ENCODE measurements at places on chromosomes 7 and 10.

- peak; percentile 44 for DNase-seq
These were observed 189.2 kb upstream of the PODXL start for GRCh38 chr7:131745390-131746248.

DNA sequence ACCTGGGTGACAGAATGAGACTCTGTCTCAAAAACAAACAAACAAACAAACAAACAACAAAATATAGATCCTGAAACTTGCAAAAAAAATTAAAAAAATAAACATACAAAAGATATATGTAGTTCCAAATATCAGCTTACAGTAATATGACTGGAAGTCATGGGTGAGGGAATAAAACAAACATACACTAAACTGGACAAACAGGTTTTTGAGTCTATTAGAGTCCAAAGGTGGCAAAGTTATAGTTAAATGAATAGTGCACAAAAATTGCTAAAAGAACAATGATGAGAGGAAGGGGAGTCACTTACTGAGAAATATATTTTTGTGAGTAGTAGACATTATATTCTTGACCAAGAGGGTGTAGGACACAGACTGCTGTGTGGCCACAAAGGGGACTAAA is 16.7 kb upstream of the RSBN1L start:
- DNase-seq = no peak

DNA sequence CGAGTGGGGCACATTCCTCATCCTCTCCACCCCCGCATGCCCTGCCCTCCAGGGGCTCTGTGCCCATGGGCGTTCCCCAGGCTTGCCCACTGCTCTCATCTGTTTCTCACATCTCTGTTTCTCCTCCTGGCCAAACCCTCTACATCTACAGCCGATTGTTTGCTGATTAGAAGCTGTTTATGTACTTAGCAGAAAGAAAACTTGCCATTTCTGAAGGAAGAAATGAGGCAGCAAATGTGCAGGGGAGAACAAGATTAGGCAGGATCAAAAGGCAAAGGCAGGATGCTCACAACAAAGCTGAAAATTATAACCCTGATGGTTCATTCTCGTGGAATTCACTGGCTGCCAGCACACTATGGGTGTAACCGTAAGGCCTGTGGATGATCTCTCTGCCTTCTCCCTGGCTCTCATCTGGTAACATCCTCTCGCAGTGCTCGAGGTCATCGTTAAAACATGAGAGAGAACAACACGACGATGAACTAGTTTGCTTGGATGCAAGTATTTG is 111.6 kb upstream of the KLF14 start:
- DNase-seq = peak; percentile 94

DNA sequence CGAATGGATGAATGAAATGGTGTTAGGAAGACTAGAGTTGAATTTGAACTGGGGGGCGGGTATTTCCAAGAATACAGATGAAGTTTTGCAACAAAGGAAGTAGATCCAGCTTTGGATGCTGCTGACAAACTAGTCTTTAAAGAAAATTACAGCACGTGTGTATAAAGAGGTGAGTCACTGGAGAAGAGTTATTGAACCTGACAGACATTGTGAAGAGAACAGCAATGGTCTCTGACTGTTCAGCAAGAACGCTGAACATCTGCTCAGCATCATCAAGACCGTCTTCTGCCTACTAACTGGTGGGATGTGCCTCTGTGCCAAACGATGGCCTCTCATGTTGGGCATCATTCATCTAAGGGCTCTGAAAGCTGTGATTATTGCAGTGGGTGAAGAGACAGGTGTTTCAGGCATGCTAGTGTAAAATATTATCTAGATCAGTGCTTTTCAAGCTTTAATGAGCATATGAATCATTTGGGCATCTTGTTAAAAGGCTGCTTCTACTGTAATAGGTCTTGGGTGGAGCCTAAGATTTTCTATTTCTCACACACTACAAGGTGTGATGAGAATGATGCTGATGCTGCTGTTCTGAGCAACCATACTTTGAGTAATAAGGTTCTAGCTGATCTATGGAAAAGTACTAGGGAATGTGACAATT is 291.3 kb downstream of the PTEN start:
- peak; percentile 87 for DNase-seq

DNA sequence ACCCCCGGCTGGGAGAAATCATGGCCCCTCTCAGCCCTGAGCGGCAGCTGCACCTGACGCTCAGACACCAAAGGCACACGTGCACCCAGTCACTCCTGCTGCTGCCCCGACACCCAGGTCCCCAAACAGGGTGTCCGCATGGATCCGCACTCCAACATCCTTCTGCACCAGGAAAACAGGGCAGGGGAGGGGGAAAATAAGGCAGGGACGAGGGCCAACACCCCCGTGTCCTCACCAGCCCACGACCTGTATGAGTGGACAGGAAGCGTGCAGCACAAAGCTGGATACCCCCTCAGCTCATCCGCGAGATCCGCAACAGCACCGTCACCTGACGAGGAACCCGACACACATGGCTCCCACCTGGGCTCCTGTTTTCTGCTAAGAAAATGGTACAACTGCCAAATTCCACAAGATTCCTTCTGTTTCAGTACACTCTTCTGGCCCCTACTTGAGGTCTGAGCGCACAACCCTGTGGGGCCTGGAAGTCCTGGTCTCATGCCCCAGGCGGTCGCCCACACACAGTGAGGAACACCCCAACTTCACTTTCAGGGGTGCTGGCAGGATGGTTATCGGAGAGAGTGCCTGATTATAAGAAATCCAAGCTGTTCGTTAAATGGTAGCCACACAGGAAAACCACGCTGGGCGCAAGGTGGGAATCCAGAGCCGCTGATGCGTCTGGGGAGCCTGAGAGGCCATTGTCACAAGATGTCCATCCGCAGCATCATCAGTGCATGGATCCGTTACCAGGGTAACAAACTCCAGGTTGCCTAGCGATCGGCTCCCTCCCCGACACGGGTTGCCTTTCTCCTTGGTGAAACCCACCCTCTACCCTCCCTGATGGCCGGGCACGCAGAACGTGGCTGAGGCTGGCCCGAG is 63.6 kb downstream of the ZRANB1 start:
- DNase-seq = no peak

DNA sequence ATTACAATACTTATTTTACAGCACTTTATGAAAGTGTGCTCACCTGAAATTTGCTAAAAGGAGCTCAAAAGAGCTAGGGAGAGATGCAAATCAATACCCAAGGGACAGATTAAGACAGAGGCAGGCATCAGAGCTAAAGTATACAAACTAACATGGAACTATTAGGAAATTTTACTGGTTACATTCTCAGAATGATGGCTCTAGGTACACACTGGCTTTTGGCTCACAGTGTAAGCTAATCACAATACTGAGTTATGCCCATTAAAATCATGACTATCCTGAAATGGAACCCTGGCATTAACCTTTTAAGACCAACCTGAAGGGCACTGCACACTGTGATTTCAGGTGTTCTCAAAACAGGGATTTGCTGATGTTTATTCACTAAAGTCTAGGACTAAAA is 98.1 kb downstream of the NT5C2 start:
- DNase-seq = no peak

DNA sequence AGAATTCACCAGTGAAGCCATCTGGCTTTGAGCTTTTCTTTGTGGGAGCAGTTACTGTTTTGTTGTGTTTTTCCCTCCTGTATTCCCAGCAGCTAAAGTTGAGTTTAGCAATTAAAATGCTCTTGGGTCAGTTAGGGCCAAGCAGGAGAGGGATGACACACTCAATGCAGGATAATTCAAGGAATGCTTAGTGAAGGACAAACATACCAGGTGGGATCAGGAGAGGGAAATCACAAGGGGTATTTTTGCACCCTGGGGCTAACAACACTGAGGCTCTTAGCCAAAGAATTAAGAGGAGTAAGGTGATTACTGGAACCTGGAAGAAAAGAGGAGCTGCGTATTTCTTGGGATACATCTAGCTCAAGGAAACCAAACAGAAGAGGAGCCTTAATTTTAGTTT is 82.4 kb upstream of the KCND2 start:
- no peak for DNase-seq

DNA sequence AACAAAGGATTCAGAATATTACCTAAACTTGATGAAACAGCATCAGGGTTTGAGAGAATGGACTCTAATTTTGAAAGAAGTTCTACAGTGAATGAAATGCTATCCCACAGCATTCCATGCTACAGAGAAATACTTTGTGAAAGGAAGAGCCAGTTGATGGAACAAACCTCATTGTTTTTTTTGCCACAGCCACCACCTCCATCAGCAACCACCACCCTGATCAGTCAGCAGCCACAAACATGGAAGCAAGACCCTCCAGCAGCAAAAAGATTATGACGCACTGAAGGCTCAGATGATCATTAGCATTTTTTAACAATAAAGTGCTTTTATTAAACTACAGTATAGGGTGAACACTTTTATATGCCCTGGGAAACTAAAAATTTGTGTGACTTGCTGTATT is 98.7 kb downstream of the LRRC4 start:
- no peak for DNase-seq

GRCh38 chr10:90695915-90696676 is 161.7 kb downstream of the HTR7 start:
- DNase-seq = no peak

DNA sequence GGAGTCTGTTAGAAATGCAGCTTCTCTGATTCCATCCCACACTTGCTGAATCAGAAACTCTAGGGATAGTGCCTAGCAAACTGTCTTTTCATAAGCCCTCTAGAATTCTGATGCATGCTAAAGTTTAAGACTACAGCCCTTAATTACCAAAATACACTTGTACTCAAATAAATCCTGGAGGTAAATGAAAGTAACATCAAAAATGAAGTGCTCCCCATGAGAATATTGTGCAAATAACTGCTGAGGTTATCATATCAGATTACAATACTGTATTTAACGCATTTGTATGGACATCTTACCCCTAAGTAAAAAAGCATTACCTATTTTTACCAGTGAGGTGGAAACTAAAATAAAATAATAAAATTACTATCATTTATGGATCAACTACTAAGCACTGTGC is 104.7 kb downstream of the CHCHD3 start:
- no peak for DNase-seq

- DNase-seq = no peak
These were observed 475.5 kb downstream of the RPS24 start for GRCh38 chr10:78508955-78509748.

DNA sequence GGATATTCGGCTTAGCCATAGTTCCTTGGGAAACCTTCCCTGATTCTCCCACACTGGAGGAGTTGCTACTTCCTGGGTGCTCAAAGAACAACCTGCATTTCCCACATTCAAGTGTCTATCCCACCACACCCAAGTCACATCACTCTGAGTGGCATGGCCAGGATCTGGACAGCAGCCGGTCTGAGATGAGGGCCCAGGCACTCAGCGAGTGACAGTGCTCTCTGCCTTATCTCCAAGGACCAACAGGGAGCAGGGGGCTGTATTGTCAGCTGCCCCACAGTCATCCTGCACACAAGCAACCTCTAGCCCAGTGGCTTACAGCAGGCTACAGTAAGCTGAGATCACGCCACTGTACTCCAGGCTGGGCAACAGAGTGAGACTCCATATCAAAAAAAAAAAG is 16.1 kb upstream of the SLC18A3 start:
- no peak for DNase-seq

DNA sequence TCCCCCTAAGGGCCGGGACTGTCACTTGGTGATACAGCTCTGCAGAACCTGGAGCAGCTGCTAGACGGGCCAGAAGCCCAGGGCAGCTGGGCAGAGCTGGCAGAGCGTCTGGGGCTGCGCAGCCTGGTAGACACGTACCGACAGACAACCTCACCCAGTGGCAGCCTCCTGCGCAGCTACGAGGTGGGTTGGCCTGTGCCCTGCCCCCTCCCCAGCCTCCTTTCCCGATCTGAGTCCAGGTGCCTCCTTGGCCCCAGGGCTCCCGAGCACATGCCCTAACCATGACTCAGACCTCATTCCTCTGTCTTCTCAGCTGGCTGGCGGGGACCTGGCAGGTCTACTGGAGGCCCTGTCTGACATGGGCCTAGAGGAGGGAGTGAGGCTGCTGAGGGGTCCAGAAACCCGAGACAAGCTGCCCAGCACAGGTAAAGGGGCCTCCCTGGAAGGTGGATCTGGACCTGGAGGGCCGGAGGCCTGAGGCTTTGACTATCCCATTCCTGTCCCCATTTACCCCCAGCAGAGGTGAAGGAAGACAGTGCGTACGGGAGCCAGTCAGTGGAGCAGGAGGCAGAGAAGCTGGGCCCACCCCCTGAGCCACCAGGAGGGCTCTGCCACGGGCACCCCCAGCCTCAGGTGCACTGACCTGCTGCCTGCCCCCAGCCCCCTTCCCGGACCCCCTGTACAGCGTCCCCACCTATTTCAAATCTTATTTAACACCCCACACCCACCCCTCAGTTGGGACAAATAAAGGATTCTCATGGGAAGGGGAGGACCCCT is 6.4 kb downstream of the NFKB2 start:
- peak; percentile 86 for DNase-seq

- DNase-seq = no peak
These were observed 85.5 kb downstream of the CUX1 start for GRCh38 chr7:101902680-101903514.

DNA sequence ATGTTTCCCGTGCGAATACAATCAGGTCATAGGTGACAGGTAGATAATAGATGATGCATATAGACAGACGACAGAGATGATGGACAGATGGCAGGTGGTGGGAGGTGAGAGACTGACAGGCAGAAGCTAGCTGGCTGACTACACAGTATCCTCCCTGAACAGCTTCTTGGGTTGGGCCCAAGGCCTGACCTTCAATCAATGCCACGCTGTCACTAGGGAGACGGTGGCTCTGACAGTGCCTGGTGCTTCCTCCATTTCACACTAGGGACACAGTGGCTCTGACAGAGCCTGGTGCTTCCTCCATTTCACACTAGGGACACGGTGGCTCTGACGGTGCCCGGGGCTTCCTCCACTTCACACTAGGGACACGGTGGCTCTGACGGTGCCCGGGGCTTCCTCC is 200.1 kb downstream of the DIP2C start:
- DNase-seq = no peak

GRCh38 chr7:30913821-30914515 is 2.3 kb downstream of the AQP1 start:
- DNase-seq = no peak

DNA sequence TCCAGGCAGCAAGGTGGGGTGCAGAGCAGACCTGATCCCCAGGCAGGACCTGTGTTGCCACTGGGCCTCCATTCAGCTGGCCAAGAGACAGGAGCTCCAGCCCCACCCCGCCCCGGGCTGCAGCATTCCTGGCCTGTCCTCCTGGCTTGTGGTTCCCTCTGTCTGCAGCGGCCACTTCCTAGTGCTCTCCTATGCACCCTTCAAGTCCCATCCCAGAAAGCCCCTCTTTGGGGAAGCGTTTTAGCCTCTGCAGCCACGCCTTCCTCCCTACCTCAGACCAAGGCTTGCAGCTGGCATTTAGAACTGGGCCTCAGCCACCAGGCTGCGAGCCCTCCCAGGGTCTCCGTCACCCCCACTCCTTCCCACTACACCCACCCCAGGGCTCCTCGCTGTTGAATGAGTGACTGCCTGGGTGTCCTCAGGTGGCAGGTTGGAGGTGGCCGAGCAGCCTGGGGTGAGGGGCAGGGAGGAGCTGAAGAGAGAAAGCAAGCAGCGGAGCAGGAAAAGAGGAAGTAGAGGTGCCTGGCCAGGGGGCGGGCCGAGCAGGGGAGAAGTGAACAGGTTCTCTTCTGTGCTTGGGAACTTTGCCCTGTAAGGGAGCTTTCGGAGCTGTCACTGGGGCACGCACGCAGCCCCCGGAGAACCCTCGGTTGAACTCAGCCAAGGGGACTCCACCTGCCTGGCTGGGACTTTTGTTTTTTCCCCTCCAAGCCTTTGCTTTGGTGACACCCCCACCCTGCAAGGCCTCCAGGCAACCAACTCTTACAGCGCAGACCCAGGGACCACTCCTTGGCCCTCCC is 109.1 kb upstream of the TNRC18 start:
- no peak for DNase-seq

Data from ELR (cell line).